Hematopoietic multipotent progenitor cell (in vitro differentiated cells): ENCODE measurements at places on chromosomes 11 and 22.

DNA sequence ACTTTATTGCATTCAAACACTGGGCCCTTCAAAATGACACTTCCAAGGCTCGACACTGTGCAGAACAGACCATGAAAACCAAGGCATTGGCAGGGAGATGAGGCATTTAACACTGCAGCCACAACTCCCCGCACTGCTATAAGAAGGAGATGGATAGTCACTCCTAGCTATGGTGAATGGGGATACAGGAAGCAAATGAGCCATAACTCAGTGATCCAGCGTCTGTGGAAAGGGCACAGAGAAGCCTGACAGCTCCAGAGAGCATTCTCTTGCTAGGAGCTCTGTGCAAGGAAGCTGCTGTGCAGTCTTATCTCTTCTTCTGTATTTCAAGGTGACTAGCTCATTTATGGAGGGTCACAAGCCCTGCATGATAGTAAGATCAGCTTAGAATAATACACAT, 20.9 kb downstream of the HPS4 start:
- DNase-seq, result no peak

DNA sequence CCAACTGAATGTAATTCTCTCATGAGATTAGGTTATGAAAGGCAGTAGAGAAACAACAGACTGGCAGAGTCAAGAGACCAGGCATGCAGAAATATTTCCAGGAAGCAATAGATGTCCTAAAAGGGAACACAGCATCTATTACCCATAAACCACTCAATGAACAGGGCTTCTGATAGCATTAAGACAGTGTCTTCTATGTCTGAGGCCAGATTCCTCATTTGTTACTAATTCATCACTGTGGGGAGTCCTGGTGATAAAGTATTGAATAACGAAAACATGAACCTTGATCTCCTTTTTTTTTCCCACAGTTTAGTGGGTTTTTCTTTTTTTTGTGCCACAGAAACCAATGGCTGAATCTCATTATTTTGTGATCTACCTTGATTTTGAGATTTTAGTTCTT, 339.0 kb downstream of the METTL15 start:
- no peak for DNase-seq

- DNase-seq, result no peak
Observed at GRCh38 chr11:87255589-87255988, 217.9 kb downstream of the TMEM135 start.

- DNase-seq, result no peak
Observed at GRCh38 chr11:125570952-125571351, 1.7 kb downstream of the EI24 start.
